ENCODE measurements at places on chromosomes 12 and 14.

- DNase-seq, result peak; percentile 3
Measured at GRCh38 chr12:64318605-64319004, 72.0 kb downstream of the C12orf56 start.

DNA sequence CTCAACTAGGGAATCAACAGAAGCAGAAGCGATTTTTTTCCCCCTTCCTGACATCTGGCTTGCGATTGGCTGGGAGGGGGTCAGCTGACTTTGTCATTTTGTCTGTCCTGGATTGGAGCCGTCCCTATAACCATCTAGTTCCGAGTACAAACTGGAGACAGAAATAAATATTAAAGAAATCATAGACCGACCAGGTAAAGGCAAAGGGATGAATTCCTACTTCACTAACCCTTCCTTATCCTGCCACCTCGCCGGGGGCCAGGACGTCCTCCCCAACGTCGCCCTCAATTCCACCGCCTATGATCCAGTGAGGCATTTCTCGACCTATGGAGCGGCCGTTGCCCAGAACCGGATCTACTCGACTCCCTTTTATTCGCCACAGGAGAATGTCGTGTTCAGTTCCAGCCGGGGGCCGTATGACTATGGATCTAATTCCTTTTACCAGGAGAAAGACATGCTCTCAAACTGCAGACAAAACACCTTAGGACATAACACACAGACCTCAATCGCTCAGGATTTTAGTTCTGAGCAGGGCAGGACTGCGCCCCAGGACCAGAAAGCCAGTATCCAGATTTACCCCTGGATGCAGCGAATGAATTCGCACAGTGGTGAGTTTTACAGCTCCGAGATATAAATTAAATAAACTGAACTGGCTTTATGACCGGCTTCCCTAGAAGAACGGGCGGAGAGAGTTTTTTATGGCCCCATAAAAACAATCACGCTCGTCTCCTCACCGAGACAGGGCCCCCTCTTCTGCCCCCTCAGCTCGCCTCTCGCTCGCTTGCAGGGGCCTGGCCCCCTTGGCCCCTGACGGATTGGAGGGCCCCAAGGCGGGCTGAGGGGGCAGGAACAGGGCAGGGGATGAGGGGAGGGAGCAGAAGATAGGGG, at the start of gene HOXC6:
HOXC6 (plus strand) TSS at position 127 of the 888 bp plus-strand sequence; CDS start at position 209, 82 bp downstream.
- no peak for DNase-seq

DNA sequence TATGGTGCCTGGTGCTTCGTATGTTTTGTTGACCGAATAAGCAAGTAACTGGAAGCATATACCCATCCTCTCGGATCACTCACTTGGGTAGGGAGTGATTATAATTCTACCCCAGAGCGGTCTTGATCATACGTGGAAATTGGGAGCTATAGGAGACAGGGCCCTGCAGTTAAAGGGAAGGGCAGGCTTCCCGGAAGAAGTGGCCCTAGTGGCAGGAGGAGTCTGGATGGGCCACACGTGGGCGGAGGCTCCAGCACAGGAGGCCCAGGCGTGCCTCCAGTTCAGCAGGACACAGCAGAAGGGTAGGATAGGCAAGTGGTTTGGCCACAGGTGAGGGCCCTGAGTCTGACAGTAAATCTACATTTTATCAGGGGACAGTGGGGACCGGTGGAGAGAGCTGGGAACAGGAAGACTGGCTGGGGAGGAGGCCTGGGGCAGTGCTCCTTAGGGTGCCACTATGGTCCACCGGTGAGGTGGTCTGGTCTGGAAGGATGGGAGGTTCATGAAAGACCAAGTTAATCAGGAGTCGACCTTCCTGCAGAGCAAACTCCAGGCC, 23.5 kb upstream of the YY1 start:
- DNase-seq, result no peak

- no peak for DNase-seq
Measured at GRCh38 chr12:130956456-130957303, 3.0 kb downstream of the ADGRD1 start.

GRCh38 chr12:64813723-64814122, 10.7 kb upstream of the TBC1D30 start:
- DNase-seq, result no peak

- no peak for DNase-seq
Measured at GRCh38 chr12:67515679-67516340, 132.7 kb upstream of the DYRK2 start.

DNA sequence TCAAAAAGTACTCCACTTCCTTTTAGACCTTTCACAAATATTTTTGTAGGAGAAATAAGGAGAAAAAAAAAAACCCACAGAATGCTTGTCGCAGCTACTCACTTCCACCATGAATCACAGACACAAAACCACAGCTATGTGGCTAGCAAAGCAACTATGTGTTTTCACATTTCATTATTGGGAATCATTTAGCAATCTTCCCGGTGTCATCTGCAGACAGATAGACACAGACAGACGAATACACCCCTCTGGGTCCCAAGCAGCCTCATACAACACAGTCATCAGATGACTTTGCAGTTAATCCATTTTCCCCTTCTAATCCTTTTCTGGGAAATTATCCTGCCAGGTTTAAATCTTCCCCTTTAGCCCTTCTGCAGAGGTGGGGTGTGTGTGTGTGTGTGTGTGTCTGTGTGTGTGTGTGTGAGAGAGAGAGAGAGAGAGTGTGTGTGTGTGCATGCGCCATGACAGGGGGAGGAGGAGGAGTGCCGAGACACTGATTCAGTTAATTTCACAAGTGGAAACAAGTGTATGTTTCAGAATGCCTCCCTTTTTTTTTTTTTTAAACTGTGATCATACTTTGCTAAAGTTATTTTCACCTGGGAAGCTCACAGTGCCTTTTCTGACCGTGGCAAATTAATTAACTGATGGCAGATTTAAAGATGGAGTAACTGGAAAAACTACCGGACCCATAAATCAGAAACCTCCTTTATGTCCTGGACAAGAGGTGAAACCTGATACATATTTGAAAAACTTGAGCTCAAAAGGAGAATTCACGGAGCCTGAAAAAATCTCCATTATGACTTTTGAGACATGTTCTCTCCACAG, 39.9 kb downstream of the LTBP2 start:
- peak; percentile 99 for DNase-seq

DNA sequence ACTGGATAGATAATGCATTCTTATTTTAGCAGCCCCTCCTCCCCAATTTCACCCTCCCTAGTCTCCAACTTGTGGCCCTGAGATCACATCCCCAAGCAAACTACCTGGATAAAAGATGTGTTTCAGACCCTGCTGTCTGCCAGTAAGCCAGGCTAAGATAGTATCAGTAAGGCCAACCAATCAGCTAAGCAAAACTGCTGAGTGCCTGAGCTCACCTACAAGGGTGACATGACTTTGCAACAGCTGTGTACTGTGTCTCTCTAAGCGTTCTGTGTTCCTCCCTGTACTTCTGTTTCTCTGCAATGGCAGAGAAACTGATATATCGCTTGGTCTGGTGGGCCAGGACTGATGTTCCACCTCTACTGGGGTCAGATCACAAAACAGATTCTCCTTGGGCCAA, 224.9 kb downstream of the BTG1 start:
- DNase-seq, result no peak

DNA sequence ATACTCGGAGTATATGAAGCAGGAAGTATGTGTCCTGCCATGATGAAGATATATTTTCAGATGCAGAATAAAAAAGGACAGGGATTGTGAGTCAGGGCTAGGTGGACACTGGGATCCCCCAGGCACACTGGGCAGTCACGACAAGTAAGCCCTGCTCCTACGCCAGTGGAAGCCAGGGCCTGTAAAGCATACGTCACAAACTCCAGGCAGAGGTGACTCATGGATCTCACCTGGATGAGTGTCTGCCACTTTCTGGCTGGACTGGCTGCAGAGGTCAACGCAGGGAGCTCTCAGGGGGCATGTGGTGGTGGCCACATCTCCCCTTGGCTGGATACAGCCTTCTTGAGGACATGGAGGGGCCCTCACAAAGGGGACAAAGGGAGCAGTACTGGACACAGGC, 262.3 kb downstream of the GLT1D1 start:
- no peak for DNase-seq

DNA sequence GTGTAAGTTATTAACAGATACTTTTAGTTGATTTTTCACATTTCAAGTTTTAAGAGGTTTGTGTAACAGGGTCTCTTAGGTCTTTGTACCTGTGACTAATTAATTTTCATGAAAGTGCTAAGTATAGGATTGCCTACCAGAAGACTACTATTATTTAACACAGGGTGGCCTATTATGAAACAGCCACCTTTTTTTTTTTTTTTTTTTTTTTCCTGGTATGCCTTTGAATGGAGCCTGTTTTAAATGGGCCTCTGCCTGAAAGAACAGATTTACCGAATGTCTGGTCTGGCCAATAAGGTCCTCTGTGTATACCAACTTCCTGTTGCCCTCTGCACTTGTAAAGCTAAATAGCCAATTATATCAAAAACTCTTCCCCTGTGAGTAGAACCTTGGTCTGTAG, 62.5 kb downstream of the SLC38A6 start:
- DNase-seq, result no peak

GRCh38 chr12:103758310-103759089, 82.5 kb downstream of the NT5DC3 start:
- no peak for DNase-seq

DNA sequence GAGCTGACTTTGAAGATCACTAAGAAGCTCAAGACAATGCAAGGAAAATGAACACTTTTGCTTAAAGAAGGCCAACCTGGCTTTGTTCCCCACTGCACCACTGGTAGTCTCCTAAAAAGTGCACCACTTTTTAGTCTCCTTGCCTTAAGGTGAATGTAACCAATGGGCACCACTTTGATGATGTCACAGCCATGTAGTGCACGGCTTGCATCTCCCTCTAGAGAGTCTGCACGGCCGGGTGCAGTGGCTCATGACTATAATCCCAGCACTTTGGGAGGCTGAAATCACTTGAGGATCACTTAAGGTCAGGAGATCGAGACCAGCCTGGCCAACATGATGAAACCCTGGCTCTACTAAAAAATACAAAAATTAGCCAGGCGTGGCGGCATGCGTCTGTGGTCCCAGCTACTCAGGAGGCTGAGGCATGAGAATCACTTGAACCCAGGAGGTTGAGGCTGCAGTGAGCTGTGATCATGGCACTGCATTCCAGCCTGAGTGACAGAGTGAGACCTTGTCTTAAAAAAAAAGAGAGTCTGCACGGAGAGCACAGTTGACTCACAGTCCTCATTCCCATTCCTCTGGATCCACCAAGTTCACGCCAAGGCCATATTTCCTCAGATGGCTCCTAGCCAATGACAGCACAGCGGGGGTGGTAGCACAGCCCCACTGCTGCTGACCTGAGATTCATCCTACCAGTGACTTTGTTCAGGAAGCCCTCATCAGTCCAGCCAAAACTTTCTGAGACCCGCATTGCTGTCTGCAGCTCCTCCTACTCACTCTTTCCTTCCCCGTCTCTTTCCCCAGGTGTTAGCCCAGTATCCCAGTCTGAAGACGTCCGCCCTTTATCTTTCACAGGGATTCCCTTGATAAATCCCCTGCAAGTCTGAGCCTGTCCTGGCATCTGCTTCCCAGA, 16.5 kb upstream of the IFT81 start:
- DNase-seq, result peak; percentile 99

DNA sequence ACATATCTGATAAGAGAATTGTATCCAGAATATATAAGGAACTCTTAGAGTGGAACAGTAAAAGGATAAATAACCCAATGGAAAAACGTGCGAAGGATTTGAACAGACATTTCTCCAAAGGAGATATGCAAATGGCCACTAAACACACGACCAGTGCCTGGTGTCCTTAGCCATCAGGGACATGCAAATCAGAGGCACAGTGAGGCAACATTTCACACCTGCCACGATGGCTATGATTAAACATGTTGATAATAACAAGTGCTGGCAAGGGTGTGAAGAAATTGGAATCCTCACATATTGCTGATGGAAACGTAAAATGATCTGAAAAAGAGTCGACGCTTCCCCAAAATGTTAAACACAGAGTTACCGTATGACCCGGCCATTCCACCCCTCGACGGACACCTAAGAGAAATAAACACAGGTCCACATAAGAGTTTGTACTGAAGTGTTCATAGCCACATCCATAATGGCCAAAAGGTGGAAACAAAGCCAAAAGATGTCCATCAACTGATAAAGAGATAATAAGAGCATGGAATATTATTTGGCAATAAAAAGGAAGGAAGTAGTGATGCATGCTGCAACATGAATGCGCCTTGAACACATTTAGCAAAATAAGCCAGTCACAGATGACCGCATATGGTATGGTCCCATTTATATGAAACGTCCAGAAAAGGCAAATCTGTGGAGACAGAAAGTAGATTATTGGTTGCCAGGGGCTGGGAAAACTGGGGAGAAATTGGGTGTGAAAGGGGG, 6.3 kb upstream of the TMEM121 start:
- DNase-seq, result no peak

DNA sequence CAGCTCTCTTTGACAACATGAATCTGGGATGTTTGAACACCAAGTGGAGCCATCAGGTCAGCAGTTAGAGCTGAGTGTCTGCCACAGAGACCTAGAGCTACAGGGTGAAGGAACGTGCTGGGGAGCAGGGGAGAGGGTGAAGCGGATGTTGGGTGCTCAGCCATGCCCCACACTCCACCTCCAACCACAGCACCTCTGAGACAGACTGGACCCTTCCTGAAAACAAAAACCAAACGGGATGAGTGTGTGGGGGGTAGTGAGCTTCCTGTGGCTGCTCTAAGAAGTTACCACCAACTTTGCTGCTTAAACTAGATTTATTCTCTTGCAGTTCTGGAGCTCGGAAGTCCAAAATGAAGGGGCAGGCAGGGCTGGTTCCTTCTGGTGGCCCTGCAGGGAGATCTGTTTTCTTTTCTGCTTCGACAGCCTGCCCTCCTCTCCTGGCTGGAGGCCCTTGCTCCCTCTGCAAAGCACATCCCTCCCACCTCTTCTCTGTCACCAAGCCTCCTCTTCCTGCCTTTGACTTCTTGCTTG, 5.6 kb upstream of the GOLGA3 start:
- no peak for DNase-seq

- DNase-seq, result peak; percentile 38
Measured at GRCh38 chr12:48796976-48797375, 8.1 kb upstream of the ADCY6 start.

GRCh38 chr14:92750994-92751400, 2.6 kb upstream of the LGMN start:
- no peak for DNase-seq

GRCh38 chr14:31993521-31993951, 83.6 kb upstream of the ARHGAP5 start:
- no peak for DNase-seq

DNA sequence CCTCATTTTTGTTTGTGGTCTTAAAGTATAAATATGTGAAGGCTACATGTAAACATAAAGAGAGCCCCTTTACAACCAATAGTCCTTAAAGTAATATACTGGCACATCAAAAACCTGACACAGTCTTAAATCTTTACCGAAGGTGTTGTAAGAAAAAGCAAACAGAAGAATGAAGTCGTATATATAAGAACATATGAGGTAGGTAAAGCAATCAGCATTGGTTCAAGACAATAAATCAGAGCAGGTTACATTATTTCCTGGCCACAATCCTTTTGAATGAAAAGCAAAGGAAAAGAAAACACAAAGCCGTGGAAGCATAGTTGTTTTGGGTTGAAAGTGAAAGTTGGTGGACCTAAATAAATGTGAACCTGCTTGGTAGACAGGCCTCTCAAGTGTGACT, 183.7 kb upstream of the STXBP6 start:
- no peak for DNase-seq

DNA sequence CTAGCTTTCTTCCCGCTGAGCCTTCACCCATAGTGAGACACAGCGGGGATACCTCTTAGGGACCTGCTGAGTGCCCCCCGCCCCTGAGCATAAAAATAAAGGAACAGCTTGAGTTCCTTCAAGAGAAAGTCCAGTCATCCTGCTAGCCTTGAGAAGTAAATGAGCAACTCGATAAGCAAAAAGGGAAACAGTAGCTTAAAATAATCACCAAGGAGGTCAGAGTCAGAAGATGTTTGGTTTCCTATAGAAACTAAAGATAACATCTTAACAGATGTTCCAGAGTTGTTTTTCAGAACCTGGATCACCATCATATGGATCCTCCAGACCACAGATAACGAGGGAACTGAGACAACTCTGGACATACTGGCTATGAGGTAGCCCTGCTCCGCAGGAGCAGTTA, 94.0 kb downstream of the BCAT1 start:
- DNase-seq, result peak; percentile 55
